C1 segment of cervical spinal cord (tissue), 14 donors: ENCODE measurements at places on chromosomes 1 and 21.

GRCh38 chr1:90716243-90716551 is 905 bp downstream of the BARHL2 start:
- DNase-seq = no peak

DNA sequence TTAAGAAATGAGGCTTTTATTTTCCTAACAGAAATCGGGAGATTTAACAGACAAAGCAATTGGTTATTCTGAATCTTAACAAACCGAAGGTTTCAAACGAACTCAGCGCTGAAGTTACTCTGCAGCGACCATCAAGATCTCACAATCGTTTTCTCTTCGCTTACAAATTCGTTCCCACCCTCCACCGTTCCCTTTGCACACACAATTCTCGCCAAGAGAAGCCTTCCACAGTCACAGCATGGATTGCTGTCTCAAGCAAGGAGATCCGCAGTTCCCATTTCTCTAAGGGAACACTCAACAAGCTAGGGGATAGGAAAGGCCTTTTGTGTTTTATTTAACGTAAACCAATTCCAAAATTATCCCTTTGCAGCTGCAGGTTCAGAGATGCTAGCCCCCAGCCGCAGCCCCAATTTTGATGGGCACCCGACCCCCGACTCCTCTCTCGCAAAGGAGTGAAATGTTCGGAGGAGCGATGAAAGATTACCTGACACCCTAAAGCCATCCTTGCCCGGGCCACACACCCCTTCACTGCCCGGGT is 755 bp downstream of the FBXO42 start:
- no peak for DNase-seq

DNA sequence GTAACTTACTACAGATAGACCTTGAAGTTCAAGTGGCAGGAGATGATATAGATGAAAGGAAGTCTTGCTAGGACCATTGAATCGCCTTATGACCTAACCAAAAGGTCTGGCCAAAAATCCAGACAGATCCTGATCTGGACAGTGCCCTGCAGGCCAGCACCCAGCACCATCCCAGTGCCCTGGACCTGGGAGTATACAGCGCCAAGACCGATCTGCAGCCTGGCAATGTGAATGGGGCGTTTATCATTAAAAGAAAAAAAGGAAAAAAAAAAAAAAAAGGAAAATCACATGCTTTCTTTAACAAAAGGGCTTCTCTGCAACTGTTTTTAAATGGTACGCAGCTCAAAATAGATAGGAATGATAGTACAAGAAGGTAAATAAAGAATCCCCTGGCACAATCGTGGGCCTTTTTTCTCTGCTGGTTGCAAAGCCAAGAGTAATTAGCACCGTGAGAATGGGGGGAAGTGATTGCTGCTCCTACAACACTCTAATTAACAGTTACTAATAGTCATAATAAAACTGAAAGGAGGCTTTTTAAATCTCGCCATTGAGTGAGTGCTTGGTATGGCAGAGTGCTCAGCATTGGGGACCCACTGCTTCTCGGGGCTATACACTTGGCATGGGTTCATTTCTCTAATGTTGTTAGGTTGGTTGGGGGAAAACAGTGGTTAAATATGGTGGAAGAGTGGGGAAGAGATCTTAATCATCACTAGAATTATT is 146.7 kb downstream of the KAZN start:
- no peak for DNase-seq

- peak; percentile 66 for DNase-seq
Measured at GRCh38 chr1:177310326-177310725, 139.6 kb downstream of the BRINP2 start.

- DNase-seq = no peak
Measured at GRCh38 chr1:56399795-56400194, 179.6 kb downstream of the PLPP3 start.

GRCh38 chr1:37954316-37954971 is 7.6 kb upstream of the INPP5B start:
- no peak for DNase-seq
